ENCODE measurements at places on chromosomes 6 and 20.

DNA sequence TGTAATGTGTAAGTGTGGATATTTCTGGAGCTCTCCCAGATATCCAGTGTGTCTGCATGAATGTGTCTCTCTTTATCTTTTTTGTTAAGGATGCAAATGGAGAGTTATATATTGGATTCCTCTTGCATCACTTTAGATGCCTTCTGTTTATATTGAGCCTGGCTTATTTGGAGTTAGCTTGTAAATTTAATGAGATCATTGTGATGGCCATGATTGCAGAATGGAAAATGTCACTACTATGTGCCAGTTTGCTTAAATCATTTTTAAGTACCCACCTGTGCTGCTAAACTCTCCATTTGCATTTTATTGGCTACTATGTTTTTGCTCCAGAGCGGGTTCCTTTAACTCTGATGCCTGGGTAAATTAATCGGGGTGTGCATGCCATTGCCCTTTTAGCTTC, 334.8 kb downstream of the UTRN start:
- no peak for DNase-seq

DNA sequence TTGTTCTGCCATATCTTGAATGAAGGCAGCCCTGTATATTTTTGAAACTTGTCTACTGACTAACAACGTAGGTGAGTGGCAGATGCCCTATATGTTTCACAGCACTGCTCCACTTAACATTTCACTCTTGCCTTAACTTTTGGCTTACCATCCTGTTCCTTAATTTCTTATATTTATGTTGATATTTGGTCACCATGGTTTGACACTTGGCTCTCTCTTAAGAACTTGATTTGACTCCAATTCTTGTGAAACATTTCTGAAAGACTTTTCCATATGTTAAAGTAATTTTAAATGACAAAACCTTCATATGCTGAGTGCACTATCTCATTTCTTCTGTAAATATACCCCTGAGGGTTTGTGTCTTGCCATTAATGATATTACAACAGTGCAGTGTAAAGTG, 434.3 kb upstream of the IMPG1 start:
- no peak for DNase-seq

DNA sequence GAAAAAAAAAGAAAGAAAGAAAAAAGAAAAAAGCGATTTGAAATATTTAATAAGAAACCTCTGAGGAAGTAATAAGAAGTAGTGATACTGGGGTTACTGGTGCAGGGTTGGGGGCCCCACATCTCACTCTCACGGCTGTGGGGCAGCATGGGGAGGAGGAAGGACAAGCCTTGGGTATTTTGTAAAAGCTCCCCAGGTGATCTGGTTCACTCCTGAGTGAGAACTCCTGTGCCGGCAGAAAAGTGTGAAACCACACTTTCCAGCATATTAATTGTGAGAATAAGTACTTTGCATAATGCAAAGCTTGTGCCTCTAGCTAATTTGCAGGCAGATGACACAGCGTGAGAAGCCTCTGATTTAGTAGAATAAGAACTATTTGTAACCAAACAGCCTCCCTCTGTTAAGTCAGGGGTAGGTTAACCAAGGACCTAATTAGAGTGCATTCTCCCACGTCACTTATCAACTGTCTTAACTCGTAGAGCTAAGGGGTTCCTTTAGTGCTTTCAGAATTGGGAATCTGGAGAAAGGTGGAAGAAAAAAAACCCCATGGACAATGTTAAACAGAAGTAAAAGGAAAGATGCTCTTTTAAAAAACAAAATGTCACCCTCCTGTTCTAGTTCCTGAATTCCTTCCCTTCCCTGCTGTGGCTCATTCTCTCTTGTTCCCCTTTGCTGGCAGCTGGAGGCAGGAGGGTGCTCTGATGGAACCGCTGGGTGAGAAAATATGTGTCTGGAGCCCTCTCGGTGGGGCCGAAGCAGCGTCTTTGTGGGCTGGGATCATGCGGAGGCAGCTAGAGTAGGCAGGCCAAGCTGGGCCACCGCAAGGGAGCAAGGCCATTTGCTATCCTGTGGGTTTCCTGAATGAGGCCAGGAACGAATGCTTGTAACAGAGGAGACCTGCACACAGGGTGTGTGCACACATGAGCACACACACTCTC, 108.7 kb downstream of the FYN start:
- DNase-seq = no peak

- DNase-seq = no peak
Observed at GRCh38 chr6:35034411-35035191, 106.5 kb downstream of the TCP11 start.

GRCh38 chr6:18485660-18486435, 98.7 kb downstream of the RNF144B start:
- DNase-seq = no peak

All from tibial nerve (tissue), 4 donors.